ENCODE measurements at places on chromosomes 2 and 18.
A peak's percentile ranks its signal among the peaks of the same experiment; 100 is the strongest.

DNA sequence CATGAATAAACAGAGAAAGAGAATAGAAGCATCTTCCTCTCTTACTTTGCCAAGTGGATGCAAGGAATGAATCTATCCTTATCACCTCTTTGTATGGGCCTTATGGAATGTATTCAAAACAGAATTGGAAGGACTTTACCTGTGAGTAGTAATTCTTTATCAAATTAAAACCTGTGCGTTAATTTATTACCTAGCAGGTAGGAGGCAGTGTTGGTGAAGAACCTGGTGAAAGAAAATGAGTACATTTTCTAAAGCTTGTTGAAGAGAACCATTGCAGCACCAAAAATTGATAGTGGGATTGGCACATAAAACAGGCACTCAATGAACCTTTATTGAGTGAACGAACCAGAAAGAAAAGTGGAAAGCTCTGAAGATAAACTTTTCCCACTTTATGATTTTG, 1302.1 kb upstream of the CELF4 start:
- DNase-seq, result no peak

DNA sequence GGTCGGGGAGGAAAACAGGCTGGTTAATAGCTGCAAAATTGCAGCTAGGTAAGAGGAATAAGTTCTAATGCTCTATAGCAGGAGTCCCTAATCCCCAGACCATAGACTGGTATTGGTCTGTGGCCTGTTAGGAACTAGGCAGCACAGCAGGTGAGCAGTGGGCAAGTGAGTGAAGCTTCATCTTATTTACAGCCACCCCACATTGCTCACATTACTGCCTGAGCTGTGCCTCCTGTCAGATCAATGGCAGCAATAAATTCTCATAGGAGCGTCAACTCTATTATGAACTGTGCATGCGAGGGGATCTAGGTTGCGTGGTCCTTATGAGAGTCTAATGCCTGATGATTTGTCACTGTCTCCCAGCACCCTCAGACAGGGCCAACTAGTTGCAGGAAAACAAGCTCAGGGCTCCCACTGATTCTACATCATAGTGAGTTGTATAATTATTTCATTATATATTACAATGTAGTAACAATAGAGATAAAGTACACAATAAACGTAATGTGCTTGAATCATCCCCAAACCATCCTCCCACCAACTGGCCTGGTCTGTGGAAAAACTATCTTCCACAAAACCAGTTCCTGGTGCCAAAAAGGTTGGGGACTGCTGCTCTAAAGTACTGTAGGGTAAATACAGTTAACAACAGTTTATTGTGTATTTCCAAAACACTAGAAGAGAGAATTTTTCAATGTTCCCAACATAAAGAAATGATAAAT, 91.7 kb upstream of the TFCP2L1 start:
- DNase-seq, result no peak

DNA sequence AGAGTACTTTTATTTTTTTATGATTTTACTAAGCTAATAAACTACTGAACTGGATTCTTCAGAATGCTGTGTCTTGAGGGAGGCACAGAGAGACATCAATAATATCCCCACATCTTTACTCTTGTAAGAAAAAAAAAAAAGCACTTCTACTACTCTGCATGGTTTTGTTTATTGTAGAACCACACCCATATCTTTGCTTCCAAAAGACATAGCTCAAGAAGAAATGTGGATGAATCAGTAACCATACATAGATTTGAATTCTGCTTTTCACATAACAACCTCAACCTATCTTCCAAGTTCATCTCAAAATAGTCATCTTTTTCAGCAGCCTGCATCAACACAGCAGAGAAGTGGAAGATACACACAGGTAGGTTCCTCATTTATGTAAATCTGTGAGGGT, 12.2 kb upstream of the COL5A2 start:
- DNase-seq, result no peak

GRCh38 chr18:28189400-28190239, 12.7 kb upstream of the CDH2 start:
- no peak for DNase-seq

DNA sequence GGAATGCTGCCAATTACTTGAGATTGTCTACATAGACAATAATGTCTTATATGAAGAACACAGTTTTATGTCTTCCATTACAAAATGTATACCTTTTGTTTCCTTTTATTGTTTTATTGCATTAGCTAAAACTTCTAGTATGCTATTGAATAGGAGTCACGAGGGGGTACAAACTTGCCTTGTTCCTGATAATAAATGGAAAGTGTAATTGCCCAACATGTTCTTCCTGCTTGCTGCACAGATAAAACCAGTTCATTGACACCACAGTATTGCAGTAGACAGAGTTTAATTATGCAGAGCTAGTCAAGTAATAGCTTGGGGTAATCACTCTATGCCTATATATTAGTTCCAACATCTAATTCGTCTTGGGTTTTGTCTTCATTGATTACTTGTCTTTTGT, 1276.2 kb upstream of the NRXN1 start:
- no peak for DNase-seq

DNA sequence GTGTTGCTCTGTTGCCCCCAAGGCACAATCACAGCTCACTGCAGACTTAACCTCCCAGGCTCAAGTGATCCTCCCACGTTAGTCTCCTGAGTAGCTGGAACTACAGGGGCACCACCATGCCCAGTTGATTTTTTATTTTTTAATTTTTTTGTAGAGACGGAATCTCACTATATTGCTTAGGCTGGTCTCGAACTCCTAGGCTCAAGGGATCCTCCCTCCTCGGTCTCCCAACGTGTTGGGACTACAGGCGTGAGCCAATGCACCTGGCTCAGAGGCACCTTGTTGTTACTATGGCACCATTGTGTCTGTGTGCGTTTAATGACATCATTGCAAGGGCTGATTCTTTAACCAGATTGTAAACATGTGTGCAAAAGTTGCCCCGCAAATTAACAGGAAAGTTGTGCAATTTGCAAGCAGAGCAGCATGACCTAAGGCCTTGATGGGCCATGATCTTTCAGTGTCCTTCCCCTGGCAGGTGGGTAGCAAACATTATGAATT, 22.6 kb downstream of the TCF23 start:
- no peak for DNase-seq

- DNase-seq, result no peak
These were observed 16.5 kb downstream of the DOK1 start for GRCh38 chr2:74571058-74571457.

DNA sequence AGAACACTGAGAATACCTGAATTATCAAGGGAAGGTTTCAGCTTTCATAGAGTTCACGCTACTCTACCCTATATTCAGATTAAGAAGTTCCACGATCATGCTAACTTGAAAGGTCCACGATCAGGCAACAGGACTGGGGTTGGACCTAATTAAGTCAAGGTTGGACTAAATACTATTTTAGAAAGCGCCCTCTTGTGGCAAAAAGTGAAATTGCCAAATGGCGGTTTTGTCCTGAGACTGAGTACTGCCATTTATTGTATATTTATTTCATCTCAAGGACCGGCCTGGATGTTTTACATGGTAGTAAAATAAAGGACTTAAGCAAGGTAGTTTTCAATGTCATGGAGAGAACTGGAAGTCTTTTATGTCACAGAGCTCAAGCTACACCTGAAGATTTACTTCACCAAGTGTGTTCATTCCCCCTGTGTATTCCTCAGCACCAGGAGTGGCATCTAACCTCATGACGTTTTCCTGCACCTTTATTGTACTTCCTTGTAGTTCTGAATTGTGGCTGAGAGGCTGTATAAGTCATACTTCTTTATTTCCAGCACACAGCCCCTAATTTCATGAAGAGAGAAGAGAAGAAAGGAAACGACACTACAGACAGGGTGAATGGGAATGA, 56.8 kb downstream of the SRD5A2 start:
- DNase-seq, result peak; percentile 57

DNA sequence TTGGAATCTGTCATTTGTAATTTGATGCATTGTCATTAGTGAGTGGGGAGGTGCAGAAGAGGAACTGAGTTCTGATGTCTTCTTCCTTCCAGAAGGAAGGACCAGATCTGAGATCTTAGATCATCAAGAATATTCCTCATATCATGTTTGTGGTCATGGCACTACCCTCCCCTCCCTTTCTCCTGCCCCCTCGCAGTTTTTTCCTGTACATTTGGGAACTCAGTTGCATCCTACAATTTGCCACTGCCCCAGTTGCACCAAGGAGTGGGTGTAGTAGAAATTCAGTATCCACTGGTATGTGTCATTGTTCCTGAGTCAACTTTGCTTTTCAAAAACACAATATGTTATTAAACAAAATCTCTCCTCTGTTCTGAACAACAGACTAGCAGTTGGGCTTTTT, 26.6 kb upstream of the ACVR1 start:
- DNase-seq, result no peak
